ENCODE measurements at places on chromosomes 13 and 19.

- peak; percentile 84 for DNase-seq
These were observed 514 bp downstream of the PCID2 start for GRCh38 chr13:113207890-113208420.

DNA sequence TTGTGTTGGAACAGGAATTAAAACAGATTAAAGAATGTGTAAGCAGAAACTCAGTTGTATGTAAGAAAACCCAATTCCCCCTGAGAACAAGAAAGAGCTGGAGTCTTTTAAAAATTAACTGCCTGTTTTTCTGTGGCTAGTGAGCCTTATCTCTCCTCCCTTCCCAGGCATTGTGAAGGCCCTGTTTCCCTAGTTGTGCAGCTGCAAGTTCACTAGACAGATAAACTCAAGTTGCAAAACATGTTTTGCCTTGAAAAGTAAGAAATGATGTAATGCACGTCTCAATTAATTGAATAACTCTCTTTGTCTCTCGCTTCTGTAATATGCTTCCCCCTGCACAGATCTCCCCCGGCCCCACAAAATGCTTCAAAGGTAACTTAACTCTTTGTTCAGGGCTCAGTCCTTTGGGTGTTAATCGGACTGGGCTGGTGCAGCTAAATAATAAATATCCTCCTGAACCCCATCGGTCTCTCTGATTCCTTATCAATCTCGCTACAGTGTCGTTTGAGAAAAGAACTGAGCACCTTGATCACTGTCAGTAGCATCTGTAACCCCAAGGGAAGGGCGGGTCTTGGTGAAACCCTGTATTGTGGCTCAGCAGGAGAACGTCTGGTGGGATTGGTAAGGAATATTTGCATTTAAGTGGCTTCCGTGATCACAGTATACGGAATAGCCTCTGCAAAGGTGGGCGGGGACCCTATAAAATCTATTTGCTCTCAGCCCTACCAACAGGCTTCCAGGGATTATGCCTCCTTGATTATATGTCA is 1.6 kb upstream of the ZNF556 start:
- DNase-seq = peak; percentile 32

DNA sequence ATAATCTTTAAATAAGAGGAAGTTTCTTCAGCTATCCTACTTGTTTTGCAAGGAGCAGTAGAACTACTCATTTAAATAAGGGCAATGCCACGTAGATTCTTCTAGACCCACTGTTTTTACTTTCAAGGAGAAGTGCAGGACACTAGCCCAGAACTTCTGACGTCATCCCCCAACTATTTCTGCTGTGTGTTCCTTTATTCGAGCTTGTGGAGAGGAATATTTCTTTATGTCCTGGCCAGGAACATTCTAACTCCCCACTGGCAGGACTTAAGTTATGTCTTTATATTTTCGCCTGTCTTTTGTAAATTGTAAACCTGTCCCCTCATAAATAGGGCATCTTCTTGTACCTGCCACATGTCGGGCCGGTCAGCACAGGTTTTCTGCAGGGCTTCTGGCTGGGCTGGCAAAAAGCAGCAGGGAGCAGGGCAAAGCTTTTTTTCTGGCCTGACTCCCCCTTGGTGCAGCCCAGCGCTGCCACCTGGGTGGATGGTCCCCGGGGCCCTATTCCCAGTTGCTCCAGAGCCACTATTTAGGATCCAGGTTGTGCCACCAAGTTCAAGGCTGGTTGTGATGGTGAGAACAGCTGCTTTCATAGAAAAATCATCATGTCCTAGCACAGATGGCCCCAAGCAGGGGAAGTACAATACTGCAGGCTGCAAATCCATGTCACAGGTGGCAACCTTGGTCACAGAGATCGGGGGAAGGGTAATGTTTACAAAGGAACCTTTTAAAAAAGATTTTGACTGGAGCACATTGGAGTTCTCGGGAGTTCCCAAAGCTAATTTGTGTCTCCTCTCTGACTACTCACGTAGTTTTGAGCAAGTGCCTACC is 1.8 kb downstream of the MBNL2 start:
- peak; percentile 75 for DNase-seq

- no peak for DNase-seq
These were observed 234.3 kb downstream of the DACH1 start for GRCh38 chr13:71632721-71633120.

- DNase-seq = no peak
These were observed 58.1 kb downstream of the EDNRB start for GRCh38 chr13:77860507-77860981.

DNA sequence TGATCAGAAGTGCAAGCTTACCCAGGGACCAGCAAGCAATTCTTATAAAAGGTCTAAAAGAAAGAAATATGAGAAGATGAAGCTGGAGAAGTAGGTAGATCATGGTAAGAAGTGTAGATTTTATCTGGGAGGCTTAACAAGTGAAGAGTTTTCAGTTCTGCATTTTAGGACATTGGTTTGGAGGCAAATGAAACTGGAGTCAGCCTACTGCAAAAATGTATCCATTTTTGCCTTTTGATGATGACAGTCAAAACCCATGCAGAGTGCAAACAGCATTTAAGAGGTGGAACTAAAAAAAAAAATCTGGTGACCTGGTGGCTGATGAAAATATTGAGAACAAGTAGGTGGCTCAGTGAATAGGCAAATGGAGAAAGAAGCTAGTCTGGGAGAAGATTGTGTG is 216.9 kb downstream of the DNAJC15 start:
- no peak for DNase-seq

Measured in erythroblast (primary cell).